ENCODE measurements at places on chromosomes 5 and 9.

- no peak for DNase-seq
These were observed 47.7 kb upstream of the FCN1 start for GRCh38 chr9:134965411-134965810.

DNA sequence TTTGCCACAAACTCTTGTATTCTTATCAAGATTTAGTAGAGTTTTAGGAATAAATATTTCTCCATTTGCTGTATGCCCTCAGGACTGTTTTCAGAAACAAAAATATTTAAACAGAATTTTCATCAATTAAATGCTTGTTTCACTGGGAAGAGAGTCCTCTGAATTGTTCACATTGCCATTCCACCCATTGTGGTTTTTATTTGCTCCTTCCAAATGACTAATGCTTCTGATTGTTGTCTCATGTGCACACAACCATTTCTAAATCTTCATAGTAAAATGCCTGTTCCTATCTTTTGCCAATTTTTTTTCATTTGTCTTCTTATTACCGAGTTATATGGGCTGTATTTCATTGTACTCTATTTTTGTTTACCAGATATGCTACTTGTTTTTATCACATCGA, 10.6 kb downstream of the MARCOL start:
- no peak for DNase-seq

DNA sequence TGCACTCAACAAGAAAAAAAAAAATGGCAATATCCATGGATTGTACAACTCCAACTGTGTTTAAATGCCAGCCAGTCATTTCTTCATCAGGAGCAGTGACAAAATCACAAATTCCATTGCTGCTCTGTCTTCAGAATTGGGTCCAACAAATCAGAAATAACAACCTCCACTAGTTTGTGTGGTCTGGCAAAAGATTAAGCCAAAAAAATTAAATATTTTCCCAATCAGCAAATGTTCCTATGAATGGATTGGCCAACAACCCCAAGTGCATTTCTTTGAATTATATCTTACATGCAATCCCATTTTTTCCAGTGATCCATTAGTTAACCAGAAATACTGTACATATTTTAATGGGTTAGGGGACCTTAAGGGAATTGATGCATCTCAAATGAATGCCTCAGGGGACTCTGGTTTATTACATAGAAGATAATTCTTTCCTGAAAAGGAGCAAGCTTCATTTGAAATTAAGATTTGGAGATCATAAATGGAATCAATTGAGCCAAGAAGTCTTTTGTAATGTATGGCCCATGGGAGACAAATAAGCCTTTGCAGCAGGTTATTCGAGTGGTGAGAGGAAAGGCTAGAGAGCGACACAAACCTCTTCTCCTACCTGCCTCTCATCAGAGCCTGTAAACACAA, 131.8 kb downstream of the TLE1 start:
- no peak for DNase-seq

- DNase-seq: no peak
These were observed 123.2 kb upstream of the OTULINL start for GRCh38 chr5:14458414-14458813.

GRCh38 chr9:116342061-116342460, 188.5 kb downstream of the PAPPA start:
- DNase-seq: no peak

GRCh38 chr9:31390403-31391025, 993.9 kb upstream of the ACO1 start:
- no peak for DNase-seq

GRCh38 chr5:169719360-169720314, 82.6 kb downstream of the DOCK2 start:
- DNase-seq: no peak

DNA sequence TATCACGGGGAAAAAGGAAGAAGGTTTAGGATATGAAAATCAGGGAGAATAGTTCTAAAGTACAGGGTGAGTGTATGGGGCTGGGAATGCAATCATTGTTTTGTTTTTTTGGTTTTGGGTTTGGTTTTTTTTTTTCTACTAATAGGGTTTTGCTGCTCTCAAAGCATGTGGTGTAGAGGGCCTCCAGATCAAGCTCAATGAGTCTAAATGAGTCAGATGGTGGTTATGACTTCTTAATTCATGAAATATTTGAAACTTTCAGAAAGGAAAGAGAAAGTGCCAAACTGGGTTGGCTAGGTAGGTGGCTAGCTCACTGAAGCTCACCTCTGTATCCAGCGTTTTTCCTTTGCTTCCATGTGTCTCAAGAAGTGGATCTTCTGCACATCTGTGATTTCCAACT, 10.7 kb downstream of the OR1L8 start:
- no peak for DNase-seq

- no peak for DNase-seq
These were observed 45.3 kb downstream of the CWC27 start for GRCh38 chr5:64814073-64814472.

DNA sequence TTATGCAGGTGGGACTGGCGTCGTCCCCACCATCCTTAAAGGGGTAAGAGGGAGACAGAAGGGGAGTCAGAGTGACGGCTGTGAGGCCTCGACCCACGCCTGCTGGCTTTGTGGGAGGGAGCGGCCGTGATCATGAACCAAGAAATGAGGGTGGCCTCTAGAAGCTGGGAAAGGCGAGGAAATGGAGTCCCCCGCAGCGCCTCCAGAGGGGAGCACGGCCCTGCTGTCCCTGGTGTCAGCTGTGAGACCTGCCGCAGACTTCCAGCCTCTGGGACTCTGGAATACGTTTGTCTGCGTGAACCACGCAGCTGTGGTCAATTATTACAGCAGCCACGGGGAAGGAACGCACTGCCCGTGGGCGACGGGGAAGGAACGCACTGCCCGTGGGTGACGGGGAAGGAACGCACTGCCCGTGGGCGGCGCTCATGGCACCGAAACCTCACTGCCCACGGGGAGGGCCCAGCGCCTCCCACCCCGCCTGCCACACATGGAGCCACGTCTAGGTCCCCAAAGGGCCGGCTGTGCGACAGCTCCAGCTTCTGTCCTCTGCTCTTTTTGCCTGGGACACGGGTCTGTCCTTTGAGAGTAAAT, 108.8 kb upstream of the RAPGEF1 start:
- no peak for DNase-seq

Measured in naive thymus-derived CD4-positive, alpha-beta T cell (primary cell).